HCEC 1CT (cell line): ENCODE measurements at places on chromosomes 1 and 21.

DNA sequence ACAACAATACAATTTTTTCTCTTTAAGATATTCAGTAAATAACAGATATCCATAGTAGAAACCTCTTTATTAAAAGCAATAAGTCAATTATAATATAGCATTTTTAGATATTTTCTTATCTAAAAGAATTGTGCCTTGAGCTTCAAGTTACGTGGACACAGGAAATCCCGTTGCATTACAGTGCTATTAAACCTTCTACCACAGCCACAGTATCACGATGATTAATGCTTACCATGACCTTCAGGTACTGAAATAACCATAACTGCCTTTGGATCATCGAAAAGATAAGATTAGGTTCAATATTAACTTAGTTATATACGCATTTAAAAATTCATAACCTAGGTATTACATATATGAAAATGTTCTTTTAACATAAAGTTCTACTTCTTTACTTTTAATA lies 17.9 kb downstream of the B3GALNT2 start:
- DNase-seq, result no peak

GRCh38 chr1:156055281-156056048 lies 883 bp downstream of the LAMTOR2 start:
- no peak for DNase-seq

DNA sequence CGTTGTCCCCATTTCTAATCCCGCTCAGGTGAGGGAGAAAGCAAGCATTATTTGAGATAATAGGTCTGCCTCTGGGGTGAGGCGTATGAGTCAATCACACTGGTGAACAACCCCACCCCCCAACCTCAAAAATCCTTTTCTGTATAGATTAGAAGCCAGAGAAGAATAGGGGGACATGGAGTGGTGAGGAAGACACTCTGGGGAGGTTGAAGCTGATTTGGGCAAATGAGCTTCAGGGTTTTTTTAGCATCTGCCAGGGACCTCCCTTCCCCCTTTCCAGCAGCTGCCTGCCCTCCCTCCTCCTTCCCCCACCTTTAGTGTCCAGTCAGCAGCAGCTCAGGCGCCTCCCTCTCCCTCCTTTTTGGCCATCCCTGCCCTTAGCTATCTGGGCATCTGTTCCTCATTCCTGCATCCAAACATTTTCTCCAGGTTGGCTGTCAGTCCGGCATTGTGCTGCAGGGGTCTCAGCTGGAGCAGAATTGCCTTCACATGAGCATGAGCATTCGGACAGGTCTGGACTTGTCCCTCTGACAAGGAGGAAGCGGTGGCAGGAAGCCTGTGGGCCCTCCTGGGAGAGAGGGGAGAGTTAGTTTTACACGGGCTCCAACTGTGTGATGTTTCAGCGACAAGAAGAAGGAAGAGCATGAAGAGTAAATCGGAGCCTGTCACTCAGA lies 30.8 kb upstream of the PTGFRN start:
- DNase-seq, result no peak

DNA sequence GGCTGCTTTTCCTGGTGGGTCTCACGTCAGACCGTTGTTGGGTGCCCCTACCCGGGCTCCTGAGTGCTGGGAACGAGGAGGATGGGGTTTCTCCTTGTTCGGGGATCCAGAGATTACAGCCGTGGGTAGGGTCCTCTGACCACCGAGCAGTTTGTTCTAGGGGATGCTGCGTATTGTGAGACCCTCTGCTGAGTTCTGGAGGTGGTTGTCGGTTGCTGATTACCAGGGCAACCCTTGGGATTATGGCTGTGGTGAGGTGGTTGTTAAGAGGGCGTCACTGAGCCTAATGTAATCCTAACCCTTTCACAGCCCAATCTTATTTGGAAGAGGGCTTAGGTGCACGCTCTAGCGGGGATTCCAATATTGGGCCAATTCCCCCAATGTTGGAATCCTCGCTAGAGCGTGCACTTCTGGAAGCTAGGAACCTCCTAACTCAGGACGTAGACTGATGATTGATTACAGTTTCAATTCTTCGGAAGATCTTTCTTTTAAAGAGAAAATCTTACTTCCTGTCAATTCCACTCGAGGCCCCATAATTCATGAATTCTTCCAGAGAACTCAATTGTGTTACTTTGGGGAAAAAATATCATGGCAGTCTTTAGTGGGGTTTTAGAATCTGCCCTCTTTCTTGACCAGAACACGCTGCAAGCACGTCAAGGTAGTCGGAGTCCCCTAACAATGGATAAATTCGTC lies 483 bp downstream of the TCEANC2 start:
- peak; percentile 22 for DNase-seq

DNA sequence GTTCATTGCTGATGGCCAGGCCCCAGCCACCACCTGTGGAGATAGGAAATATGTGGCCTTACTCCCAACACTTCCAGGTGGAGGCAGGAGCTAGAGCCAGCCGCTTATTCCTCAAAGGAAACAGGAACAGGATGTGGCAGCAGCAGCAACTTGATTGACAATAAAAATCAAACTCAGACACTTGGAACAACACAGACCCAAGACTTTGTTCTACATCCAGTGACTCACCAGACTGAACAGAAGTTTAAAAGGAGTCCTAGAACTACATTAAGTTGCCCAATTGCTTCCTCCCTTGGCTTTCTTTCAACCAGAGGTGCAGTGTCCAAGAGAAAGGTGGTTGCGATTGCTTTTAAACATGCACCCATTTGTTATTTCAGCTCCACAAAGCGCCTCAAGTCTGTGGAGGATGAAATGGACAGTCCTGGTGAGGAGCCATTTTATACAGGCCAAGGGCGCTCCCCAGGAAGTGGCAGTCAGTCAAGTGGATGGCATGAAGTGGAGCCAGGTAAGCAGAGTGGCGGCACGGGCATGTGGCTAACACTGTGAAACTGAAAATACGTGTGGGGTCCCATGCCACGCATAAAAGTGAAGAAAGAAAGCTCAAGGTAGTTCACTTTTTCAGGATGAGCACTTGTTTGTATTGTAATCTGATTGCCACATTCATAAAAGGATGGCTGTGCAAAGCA lies 276.6 kb downstream of the NFIA start:
- no peak for DNase-seq

DNA sequence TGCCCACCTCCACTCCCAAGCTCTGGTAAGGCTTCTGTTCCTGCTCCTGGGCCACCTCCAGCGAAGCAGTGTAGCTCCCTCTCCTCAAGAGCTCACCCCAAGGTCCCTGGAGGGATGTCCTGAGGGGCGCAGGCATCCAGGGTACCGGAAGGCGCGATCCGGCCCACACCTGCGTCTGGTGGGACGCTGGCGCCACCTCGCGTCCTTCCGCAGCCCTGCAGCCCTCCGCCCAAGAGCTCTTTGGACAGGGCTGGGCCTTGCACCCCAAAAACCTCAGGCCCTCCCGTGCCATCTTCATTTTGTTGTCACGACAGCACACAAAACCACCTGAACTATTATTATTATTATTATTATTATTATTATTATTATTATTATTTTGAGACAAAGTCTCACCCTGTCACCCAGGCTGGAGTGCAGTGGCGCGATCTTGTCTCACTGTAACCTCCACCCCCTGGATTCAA lies 49.2 kb upstream of the PAX7 start:
- DNase-seq, result no peak

DNA sequence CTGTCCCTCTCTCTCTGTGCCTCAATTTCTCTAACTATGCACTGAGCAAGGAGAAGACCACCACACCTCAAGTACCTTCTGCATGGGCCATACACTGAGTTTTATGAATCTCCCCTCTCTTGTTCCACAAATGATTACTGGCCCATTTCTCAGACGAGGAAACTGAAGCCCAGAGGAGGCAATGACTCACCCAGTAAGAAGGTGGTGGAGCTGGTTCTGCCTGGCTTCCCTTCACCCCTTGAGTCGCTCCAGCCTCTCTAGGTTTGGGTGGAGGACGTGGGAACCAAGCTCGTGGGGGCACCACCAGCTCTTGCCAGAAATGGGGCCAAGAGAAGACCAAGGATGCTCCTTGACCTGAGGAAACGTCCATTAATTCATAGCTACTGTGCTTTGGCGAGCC lies 21.3 kb upstream of the RUNX3 start:
- DNase-seq, result no peak

DNA sequence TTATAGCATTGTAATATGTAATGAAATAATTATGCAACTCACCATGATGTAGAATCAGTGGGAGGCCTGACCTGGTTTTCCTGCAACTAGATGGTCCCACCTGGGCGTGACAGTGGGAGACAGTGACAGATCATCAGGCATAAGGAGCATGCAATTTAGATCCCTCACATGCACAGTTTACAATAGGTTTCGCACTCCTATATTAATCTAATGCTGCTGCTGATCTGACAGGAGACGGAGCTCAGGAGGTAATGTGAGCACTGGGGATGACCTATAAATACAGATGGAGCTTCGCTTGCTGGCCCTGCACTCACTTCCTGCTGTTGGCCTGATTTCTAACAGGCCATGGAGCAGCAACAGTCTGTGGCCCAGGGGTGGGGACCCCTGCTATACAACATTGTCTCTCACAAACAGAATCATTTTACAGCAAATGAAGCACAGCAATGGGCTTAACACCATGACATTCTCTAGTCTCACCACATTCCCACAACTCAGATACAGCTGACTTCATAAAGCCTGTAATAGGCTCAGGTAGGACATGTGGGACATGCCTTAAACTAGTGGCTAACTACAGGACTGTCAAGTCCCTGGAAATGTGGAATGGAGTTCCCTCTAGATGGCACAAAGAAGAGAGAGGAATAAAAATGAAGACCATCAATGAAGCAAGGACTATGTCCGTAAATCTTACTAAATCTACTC lies 40.7 kb upstream of the SLC5A9 start:
- no peak for DNase-seq
